ENCODE measurements at places on chromosomes 3 and 15. TPM values are rescaled to one million over a fixed set of nuclear protein-coding genes. Genes with fewer than 3 reads are reported as not detected.

DNA sequence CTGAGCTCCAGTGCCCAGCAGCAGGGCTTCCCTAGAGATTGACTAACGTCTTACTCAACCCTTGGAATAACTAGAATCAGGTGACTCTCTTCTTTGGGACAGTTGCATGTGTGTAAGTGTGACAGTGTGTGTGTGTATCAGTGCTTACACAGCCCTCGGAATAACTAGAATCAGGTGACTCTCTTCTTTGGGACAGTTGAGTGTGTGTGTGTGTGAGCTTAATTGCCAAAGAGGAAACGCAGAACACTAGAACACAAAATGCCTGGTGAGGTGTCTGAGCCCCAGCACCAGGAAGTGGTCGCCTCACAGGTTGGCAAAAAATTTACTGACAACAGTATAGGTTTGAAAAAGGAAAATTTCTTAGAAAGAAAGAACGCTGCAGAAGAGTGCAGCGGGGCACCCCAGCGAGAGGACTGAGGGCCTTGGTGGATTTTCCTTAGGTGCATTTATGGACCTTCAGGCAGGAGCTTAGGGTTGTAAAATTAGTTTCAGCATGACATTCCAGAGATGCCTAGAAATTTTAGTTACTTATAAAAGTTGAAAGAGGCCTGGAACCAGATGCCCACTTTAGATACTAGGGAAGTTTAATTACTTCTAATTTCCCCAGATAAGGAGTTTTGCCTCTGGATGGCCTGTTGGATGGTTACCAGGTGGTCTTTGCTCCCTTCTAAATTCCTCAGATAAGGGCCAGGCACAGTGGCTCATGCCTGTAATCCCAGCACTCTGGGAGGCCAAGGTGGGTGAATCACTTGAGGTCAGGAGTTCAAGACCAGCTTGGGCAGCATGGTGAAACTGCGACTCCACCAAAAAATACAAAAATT lies 3.7 kb upstream of the WDR82 start:
- peaks cover 67% of the 10 kb centered on the region for H3K4me1 ChIP-seq
- DNase-seq: peak; percentile 72
- H3K27me3 ChIP-seq: no peaks in the 10 kb centered on the region

DNA sequence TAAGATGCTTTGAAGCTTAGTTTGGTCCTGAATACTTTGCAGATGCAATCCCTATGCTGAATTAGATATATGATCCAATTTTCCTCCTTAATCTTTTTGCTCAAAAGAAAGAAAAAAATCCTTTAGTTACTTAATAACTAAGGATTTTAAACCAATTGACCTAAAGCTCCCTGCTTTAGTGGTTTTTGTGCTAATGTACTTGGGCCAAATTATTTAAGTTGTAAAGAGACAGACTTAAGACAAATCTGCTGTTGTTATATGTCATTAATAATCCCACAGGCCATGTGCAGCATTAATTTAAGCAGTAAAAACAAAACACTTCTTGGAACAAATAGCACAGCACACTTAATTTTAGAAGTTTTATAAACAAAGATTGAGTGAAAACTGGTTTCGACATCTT lies 776.1 kb upstream of the SEMA6D start:
- H3K27me3 ChIP-seq: no peaks in the 10 kb centered on the region
- no peak overlapping the region for H3K27ac ChIP-seq
- no peaks in the 10 kb centered on the region for H3K4me1 ChIP-seq
- no peak overlapping the region for H3K4me3 ChIP-seq
- no peaks in the 10 kb centered on the region for H3K36me3 ChIP-seq
- no peak for DNase-seq

GRCh38 chr15:69515926-69516325 lies 63.3 kb downstream of the RPLP1 start:
- no peak overlapping the region for H3K27ac ChIP-seq
- DNase-seq: no peak
- no peaks in the 10 kb centered on the region for H3K36me3 ChIP-seq
- no peaks in the 10 kb centered on the region for H3K4me1 ChIP-seq

DNA sequence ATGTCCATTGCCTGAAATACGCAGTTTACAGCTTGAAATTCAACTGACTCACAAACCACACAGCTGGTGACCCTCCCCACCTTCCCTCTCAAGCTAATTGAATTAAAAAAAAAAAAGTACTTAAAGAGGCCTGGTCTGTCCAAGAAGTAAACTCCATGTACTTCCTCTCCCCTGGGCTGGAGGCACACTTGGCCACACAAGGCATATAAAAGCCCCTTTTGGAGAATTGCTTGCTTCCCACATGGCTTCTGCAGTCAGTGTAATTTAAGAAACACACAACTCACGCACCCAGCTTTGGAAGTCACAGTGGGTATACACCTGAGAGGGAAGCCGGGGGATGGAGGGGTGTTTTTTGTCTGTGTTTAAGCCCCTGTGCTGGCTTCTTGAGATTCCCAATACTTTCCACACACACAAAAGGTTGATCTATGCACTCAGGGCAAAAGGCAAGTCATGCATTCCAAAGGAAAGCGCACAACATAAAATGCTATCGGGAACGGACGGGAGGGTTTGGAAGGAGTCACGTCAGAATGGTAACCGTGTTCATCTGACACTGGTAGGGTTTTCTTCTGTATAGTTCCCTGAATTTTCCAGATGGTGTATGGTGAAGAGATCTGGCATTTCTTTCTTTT lies 106.6 kb upstream of the ALDH1A3 start:
- no peaks in the 10 kb centered on the region for H3K36me3 ChIP-seq
- H3K4me3 ChIP-seq: no peak overlapping the region
- no peaks in the 10 kb centered on the region for H3K27me3 ChIP-seq
- H3K4me1 ChIP-seq: no peaks in the 10 kb centered on the region
- no peak for DNase-seq

GRCh38 chr3:35969406-35969805 lies 330.1 kb downstream of the ARPP21 start:
- H3K36me3 ChIP-seq: no peaks in the 10 kb centered on the region
- no peak for DNase-seq
- H3K27ac ChIP-seq: no peak overlapping the region
- H3K4me1 ChIP-seq: no peaks in the 10 kb centered on the region
- no peak overlapping the region for H3K4me3 ChIP-seq
- no peaks in the 10 kb centered on the region for H3K27me3 ChIP-seq

- H3K27ac ChIP-seq: no peak overlapping the region
- no peak for DNase-seq
- H3K4me3 ChIP-seq: no peak overlapping the region
- peaks cover 5% of the 10 kb centered on the region for H3K4me1 ChIP-seq
Measured at GRCh38 chr3:14324224-14324944, 78.0 kb upstream of the SLC6A6 start.

- no peak for DNase-seq
- no peak overlapping the region for H3K27ac ChIP-seq
- no peaks in the 10 kb centered on the region for H3K4me1 ChIP-seq
- H3K4me3 ChIP-seq: no peak overlapping the region
Measured at GRCh38 chr3:109109574-109109973, 8.4 kb downstream of the MORC1 start.

GRCh38 chr3:196323691-196324090 lies 5.7 kb upstream of the DYNLT2B start:
- H3K4me3 ChIP-seq: no peak overlapping the region
- H3K27ac ChIP-seq: no peak overlapping the region

GRCh38 chr15:101348643-101349042 lies 53.6 kb upstream of the SNRPA1 start:
- peaks cover 8% of the 10 kb centered on the region for H3K27me3 ChIP-seq
- no peaks in the 10 kb centered on the region for H3K36me3 ChIP-seq
- no peak overlapping the region for H3K4me3 ChIP-seq
- no peak overlapping the region for H3K27ac ChIP-seq

DNA sequence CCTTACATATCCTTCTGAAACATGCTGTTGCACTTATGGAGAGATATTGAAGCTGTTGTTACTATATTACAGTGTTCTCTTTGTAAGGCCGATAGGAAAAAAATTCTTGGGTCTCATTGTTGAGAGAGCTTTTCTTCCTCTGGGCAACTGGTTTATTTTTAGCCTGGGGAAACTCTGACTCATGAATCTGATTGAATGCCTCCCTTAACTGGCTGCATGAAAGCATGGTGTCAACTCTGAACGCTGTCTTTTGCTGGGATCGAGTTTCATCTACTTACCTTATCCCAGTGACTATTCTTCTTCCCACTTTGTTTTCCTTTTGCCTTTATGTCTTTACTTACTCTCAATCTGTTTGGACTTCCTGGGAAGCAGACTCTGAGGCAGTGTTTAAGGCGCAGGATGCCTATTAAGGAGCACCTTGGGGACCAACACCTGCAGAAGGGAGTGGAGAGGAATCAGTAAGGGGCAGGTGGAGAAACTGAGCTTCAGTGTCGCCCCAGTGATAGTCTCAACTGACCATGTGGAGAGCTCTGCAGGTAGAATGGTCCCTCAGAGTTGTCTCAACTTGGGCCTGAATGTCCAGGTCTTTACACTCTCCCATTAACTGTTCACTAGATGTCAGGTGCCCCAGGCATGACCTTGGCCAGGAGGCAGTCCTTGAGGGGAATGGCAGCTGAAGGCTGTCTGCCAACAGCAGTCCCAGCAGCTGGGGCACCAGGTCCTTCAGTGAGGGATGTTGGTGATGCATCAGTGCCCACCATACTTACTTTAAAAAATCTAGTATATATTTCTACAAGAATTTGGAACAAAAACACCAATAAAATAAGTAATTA lies 88.9 kb upstream of the CCNL1 start:
- no peak overlapping the region for H3K4me3 ChIP-seq
- no peak overlapping the region for H3K27ac ChIP-seq
- H3K27me3 ChIP-seq: no peaks in the 10 kb centered on the region
- no peak for DNase-seq

GRCh38 chr3:182609575-182610156 lies 183.6 kb upstream of the ATP11B start:
- H3K4me3 ChIP-seq: no peak overlapping the region
- H3K27ac ChIP-seq: no peak overlapping the region
- no peaks in the 10 kb centered on the region for H3K36me3 ChIP-seq
- peaks cover 6% of the 10 kb centered on the region for H3K27me3 ChIP-seq

- H3K27ac ChIP-seq: peak overlapping the region; percentile 97
- peak overlapping the region; percentile 96 for H3K4me3 ChIP-seq
- H3K27me3 ChIP-seq: no peaks in the 10 kb centered on the region
- no peak for DNase-seq
Measured at GRCh38 chr3:88150806-88151205, 1.0 kb downstream of the C3orf38 start.

DNA sequence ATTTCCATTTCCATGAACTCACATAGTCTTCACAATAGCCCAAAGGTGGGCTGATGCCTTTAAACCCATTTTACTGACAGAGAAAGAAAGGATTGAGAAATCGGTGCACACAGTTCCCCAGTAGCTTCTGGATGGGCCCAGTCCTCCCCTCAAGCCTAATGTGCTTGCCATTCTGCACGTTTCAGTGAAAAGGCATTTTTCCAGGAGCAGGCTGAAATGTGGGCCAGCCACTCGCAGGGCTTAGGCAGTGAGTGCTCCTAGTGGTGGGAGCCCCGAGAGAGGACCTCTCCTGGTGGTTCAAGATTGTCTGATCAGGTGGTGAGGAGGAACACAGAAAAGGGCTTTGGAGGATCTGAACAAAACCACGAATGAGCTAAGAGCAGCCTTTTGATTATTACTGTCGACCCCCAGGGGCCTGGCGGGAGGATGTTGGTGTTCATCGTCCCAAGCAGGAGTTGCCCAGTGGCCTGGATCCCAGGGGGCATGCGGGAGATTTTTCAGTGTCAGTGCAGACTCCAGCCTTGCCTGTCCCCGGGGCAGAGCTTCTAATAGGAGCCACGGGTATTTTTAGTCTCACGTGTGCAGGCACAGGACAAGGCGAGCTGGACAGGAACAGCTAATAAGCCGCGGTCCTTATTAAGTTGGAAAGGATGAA lies 8.7 kb upstream of the KY start:
- H3K27me3 ChIP-seq: no peaks in the 10 kb centered on the region
- no peak for DNase-seq
- no peak overlapping the region for H3K27ac ChIP-seq
- H3K4me3 ChIP-seq: no peak overlapping the region
- no peaks in the 10 kb centered on the region for H3K4me1 ChIP-seq
- H3K36me3 ChIP-seq: no peaks in the 10 kb centered on the region

- no peaks in the 10 kb centered on the region for H3K27me3 ChIP-seq
- no peak overlapping the region for H3K4me3 ChIP-seq
- no peak overlapping the region for H3K27ac ChIP-seq
- H3K4me1 ChIP-seq: no peaks in the 10 kb centered on the region
- H3K36me3 ChIP-seq: no peaks in the 10 kb centered on the region
- no peak for DNase-seq
Measured at GRCh38 chr3:67204951-67205350, 206.8 kb downstream of the KBTBD8 start.

DNA sequence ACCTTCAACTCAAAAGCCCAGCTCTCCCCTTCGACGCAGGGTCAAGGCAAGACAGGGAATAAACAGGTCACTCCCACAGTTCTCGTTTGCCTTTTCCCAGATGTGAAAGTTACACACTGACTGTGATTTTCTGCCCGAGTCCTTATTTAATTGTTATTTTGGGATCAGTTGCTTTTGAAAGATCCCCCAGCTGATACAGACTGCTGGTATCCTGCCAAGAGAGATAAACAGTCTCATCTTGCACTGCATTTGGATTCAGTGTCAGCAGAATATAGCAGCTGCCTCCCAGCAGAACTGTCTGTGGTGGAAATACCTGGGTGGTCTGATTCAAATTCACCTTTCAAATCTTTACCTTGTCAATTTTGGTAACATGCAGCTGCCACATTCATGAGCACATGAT lies 56.0 kb upstream of the FAM3D start:
- no peaks in the 10 kb centered on the region for H3K36me3 ChIP-seq
- no peak for DNase-seq
- H3K27ac ChIP-seq: no peak overlapping the region
- no peaks in the 10 kb centered on the region for H3K4me1 ChIP-seq
- no peaks in the 10 kb centered on the region for H3K27me3 ChIP-seq
- no peak overlapping the region for H3K4me3 ChIP-seq

DNA sequence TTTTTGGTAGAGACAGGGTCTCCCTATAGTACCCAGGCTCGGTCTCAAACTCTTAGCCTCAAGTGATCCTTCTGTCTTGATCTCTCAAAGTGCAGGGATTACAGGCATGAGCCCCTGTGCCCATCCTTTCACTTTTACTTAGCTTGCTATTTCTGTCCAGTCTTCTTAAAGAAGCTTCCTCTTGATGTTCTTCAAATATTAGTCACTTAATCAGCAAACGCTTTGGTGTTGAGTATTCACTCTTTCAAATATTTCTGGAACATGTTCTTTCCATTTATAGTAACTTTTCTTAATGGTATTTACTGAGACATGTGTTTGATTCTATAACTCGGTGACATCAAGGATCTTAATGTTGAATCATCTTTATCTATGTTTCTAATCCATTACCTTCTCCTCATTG lies 122.1 kb downstream of the CNTN6 start:
- no peak overlapping the region for H3K27ac ChIP-seq
- no peaks in the 10 kb centered on the region for H3K27me3 ChIP-seq
- no peak overlapping the region for H3K4me3 ChIP-seq
- DNase-seq: no peak

- H3K4me1 ChIP-seq: no peaks in the 10 kb centered on the region
- DNase-seq: no peak
- no peaks in the 10 kb centered on the region for H3K36me3 ChIP-seq
- H3K27ac ChIP-seq: no peak overlapping the region
- no peak overlapping the region for H3K4me3 ChIP-seq
Measured at GRCh38 chr3:64214381-64215018, 10.8 kb downstream of the PRICKLE2 start.

KCNAB1 gene
- total RNA-seq: not detected

SCAMP5 gene
- 0.60 TPM for total RNA-seq

RASA2 gene
- 54.5 TPM for total RNA-seq

PLAAT1 gene
- not detected for total RNA-seq

CLEC3B gene
- not detected for total RNA-seq

LMCD1 gene
- total RNA-seq: 3.0 TPM

MON1A gene
- total RNA-seq: 10.3 TPM

ALDH1L1 gene
- total RNA-seq: not detected

CIB2 gene
- total RNA-seq: 0.91 TPM

LRRC2 gene
- 0.35 TPM for total RNA-seq

CXCR6 gene
- 58.8 TPM for total RNA-seq

Measured in activated CD4-positive, alpha-beta memory T cell treated with anti-CD3 and anti-CD28 coated beads, Interleukin-2, amount 10 ng/mL, durations not matched to agents 7 days and 5 days (primary cell).